Head of caudate nucleus (tissue), 42 donors: ENCODE measurements at places on chromosomes 1 and 21.

DNA sequence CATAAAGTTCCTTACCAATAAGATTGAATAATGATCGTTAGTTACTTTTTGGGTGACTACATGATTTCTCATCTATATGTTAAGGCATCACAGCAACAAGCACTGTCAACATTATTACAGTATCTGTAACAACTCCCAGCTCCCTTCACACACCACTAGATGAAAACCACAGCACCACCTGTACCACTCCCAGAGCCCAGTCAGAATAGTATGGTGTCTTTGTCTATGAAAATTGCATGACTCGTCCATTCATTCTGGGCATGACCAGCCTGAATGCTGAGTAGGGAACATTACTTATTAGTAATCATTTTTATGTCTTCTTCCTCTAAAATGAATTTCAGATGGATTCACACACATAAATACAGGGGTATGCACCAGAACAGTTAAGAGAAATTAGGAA lies 7.0 kb downstream of the OLFML2B start:
- no peak for DNase-seq

- no peak for DNase-seq
These were observed 61.2 kb downstream of the CCDC30 start for GRCh38 chr1:42524330-42524729.

DNA sequence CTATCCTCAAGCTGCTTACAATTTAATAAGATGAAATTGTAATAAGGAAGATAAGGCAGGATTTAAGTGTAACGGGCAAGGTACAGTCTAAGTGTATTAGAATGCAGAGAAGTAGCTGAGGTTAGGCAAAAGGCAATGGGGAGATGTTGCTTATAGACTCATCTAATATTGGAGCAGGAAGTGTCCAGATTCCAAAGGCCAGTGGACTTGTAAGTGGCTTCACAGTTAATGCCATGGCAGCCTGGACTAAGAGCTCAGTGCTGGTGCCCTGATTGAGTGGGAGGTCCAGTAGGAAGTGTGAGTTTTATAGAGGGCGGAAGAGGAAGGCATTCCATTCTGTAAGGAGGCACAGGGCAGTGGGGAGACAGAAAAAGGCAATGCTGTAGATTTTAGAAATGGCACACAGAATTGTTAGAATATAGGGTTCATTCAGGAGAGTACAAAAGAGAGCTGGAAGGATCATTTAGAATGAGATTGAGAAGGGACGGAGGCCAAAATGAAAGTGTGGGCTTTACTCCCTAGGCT lies 12.6 kb downstream of the MAP3K21 start:
- no peak for DNase-seq

DNA sequence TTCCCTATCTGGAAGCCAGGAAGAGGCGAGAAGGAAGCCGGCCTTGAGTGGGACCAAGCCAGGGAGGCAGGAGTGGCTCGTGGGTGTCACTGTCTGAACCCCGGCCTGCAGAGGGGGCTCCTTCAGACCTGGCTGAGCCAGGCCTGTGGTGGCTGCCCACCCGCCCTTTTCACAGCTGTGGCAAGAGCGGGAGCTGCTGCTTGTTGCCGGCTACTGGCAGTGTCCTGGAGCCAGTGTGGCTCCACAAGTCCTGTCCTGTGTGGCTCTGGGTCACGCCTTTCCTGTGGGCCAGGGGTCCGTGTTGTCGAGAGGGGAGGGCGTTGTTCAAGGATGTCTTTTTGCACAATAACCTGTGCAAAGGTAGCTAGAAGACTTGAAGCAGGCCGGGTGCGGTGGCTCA lies 1.3 kb downstream of the PFKL start:
- DNase-seq, result no peak

GRCh38 chr1:13871413-13871812 lies 171.4 kb downstream of the PRDM2 start:
- no peak for DNase-seq

- DNase-seq, result no peak
These were observed 291.5 kb upstream of the VAMP3 start for GRCh38 chr1:7479571-7479970.

GRCh38 chr1:7278827-7279765 lies 492.0 kb upstream of the VAMP3 start:
- no peak for DNase-seq

DNA sequence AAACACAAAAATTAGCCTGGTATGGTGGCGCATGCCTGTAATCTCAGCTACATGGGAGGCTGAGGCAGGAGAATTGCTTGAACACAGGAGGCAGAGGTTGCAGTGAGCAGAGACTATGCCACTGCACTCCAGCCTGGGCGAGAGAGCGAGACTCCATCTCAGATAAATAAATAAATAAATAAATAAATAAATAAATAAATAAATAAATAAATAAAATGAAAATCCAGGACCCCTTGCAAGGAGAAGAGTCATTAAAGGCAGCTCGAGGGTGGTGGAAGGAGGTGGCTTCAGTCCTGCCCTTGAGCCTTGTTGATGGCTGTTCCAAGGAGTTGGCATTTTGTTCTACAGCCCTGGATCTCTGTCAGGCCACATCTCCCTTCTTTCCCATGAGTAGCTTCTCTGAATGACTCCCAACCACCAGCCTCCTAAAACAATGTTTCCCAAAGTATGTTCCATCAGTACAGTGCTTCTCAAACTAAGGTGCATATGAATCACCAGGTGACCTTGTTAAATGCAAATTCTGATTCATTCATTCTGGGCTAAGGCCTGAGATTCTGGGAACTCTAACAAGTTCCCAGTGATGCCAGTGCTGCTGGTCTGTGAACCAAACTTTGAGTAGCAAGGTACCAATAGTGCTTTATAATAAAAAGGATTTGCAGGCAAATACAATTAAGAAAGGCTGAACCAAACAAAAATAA lies 99.0 kb downstream of the KCNN3 start:
- DNase-seq, result no peak

GRCh38 chr1:204799630-204800029 lies 71.0 kb upstream of the NFASC start:
- no peak for DNase-seq

GRCh38 chr1:155272466-155273342 lies 600 bp downstream of the CLK2 start:
- no peak for DNase-seq
